ENCODE measurements at places on chromosomes 12 and 14.

DNA sequence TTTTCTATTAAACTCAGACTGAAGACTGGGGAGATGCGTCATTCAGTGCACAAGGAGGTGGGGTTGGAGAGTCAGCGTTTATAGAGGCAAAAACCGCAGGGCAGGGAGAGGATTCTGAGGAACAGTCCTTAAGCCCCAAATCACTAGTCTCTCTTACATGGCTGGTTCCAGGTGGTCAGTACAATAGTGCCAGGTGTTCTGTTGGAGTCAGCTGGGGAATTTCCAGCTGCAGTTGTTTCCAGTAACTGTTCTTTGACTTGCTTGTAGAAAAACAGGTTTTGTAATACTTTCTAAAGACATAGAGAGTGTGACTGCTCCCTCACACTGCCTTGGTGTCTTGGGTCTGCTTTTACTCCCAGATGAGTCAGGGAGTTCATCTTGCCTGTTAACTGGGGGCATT is 192.2 kb downstream of the TMTC3 start:
- H3K36me3 ChIP-seq: no peaks in the 10 kb centered on the region
- no peak for DNase-seq
- H3K4me1 ChIP-seq: no peaks in the 10 kb centered on the region
- no peak overlapping the region for H3K4me3 ChIP-seq
- H3K27ac ChIP-seq: no peak overlapping the region

GRCh38 chr14:28220391-28220790 is 546.2 kb upstream of the FOXG1 start:
- H3K36me3 ChIP-seq: no peaks in the 10 kb centered on the region
- no peak overlapping the region for H3K4me3 ChIP-seq
- no peak for DNase-seq
- H3K27me3 ChIP-seq: no peaks in the 10 kb centered on the region

GRCh38 chr14:102733326-102733725 is 43.9 kb upstream of the TRAF3 start:
- no peak overlapping the region for H3K27ac ChIP-seq
- H3K4me3 ChIP-seq: no peak overlapping the region
- no peaks in the 10 kb centered on the region for H3K4me1 ChIP-seq
- no peaks in the 10 kb centered on the region for H3K27me3 ChIP-seq
- H3K36me3 ChIP-seq: 0 out of 2 replicates have a peak, but pooled peaks cover 6% of the 10 kb centered on the region

GRCh38 chr14:104875811-104876210 is 10.7 kb downstream of the CEP170B start:
- H3K27ac ChIP-seq: peak overlapping the region; percentile 43
- no peak for DNase-seq
- peaks cover 9% of the 10 kb centered on the region for H3K4me1 ChIP-seq

DNA sequence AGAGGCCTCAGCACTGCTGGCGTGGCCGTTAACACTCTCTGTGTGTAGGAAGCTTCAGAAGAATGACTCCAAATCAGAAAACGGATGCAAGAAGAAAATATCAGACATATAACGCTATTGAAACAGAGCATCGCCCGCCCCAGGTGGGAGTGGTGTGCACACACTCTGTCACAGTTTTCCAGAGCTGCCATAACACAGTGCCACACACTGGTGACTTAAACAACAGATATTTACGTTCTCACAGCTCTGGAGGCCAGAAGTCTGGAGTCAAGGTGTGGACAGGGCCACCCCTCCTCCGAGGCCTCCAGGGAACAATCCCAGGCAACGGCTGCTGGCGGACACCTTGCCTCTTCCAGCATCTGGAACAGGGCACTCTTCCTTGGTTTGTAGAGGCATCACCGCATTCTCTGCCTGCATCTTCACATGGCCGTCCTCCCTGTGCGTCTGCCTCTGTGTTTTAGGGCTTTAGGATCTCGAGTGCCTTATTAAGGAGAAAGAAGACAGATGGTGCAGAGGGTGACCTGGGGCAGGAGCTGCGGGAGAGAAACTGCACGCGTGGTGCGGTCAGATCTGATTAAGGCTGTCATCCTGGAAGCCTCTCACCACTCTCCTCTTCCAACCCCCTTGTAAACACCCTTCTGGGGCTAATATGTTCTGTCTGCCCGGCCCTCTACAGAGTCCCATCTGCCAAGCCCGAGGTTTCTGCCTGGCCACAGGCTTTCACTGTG is 141.0 kb downstream of the SLC15A4 start:
- H3K27me3 ChIP-seq: no peaks in the 10 kb centered on the region
- H3K4me3 ChIP-seq: no peak overlapping the region

DNA sequence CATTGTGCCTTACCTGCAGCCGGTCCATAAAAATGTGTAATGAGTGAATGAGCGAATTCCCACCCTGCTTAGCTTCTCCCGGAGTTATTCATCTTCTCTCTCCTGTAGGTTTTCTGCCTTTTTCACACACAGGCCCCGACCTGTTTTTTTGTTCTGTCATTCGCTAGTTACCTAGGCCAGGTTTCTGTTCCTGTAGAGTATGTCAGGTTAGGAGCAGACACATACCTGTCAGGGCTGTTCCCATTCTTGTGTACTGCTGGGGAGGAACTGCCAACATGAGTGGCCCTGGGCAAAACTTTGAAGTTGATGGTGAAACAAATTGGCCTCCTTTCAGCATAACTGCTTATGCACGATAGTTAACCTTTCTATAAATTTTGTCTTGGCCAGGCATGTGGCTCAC is 140.1 kb downstream of the SYNE2 start:
- H3K4me1 ChIP-seq: no peaks in the 10 kb centered on the region
- H3K4me3 ChIP-seq: no peak overlapping the region
- no peak overlapping the region for H3K27ac ChIP-seq
- no peaks in the 10 kb centered on the region for H3K36me3 ChIP-seq
- DNase-seq: no peak

DNA sequence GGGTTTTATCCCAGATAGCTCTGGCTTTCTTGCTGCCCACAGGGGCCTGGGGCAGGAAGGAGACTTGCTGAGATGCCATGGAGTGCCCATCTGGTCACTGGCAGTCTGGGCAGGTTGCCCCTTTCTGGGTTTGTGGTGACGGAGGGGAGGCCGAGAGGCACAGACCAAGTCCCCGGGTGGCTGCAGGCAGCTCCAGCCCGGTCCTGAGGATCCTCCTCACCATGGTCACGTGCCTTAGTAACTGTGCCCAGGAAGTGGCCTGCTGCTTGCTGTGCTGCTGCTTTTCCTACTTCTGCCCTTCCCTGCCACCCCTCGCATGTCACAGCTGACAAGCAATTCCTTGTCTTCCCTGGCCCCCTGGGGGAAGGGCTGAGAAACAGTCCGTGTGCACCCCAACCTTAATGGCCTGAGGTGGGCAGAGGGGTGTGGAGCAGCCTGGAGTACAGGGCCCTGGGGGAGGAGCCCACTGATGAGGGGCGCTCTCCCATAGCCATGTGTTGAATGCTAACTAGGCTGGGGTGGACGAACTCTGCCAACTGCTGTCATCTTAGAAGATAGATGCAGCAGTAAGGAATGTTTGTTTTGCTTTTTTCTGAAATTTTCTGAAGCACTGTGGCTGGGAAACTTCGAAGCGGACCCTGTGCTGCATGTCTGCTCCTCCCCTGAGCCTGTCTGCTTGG is 54.9 kb upstream of the SRSF5 start:
- no peaks in the 10 kb centered on the region for H3K36me3 ChIP-seq
- peak overlapping the region; percentile 34 for H3K27ac ChIP-seq
- peaks cover 17% of the 10 kb centered on the region for H3K4me1 ChIP-seq

DNA sequence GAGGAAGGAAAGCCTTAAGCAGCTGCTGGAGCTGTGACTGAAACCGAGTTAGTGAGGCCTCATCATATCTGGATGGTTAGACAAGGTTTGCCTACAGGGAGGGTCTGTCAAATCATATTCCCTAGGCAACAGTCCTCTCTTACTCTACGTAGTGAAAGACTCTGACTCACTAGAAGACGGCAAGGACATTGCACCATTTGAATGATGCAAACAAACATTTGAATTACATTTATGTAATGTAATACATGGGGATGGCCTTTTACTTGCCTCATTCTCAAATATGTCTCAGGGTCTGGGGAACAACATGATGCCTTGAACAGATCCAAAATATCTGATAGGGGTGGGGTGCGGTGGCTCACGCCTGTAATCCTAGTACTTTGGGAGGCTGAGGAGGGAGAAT is 29.8 kb upstream of the STRAP start:
- peaks cover 13% of the 10 kb centered on the region for H3K4me1 ChIP-seq
- no peaks in the 10 kb centered on the region for H3K27me3 ChIP-seq
- H3K4me3 ChIP-seq: no peak overlapping the region
- no peaks in the 10 kb centered on the region for H3K36me3 ChIP-seq
- DNase-seq: no peak

DNA sequence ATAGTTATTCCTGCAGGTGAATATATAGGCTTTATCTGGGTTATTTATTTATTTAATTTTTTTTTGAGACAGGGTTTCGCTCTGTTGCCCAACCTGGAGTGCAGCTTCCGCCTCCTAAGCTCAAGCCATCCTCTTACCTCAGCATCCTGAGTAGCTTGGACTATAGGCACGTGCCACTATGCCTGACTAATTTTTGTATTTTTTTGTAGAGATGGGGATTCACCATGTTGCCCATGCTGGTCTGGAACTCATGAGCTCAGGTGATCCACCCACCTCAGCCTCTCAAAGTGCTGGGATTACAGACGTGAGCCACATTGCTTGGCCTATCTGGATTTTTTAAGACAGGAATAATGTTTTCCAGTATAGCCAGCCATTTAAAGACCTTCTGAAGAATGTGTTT is 2.0 kb downstream of the RAN start:
- DNase-seq: no peak
- peaks cover 52% of the 10 kb centered on the region for H3K36me3 ChIP-seq
- H3K4me3 ChIP-seq: no peak overlapping the region
- no peaks in the 10 kb centered on the region for H3K27me3 ChIP-seq
- no peak overlapping the region for H3K27ac ChIP-seq
- peaks cover 30% of the 10 kb centered on the region for H3K4me1 ChIP-seq

DNA sequence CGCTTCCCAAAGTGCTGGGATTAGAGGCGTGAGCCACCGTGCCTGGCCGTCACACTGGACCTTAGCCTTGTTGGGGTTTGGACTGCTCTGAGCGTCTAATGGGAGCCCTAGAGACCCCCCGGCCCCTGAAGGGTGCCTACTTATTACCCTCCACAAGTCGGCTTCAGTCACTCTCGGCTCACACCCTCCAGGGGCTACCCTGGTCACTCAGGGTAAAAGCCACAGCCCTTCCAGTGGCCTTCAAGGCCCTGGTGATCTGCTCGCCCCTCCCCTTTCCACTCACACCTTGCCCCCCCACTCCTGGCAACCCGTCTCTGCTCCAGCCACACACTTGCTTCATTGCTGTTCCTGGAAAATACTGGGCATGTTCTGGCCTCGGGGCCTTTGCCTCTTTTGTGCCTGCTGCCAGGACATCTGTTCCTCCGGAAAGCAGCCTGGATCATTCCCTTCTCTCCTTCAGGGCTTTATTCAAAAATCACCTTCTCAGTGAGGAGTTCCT is 3.6 kb upstream of the MORN3 start:
- peak overlapping the region; percentile 58 for H3K4me3 ChIP-seq
- H3K4me1 ChIP-seq: peaks cover 15% of the 10 kb centered on the region
- H3K27ac ChIP-seq: peak overlapping the region; percentile 42
- no peak for DNase-seq
- H3K27me3 ChIP-seq: no peaks in the 10 kb centered on the region
- no peaks in the 10 kb centered on the region for H3K36me3 ChIP-seq

- no peak overlapping the region for H3K4me3 ChIP-seq
- no peak for DNase-seq
- H3K36me3 ChIP-seq: no peaks in the 10 kb centered on the region
These were observed 29.2 kb downstream of the DYRK4 start for GRCh38 chr12:4591180-4591687.

- H3K4me3 ChIP-seq: no peak overlapping the region
- H3K27ac ChIP-seq: no peak overlapping the region
- peaks cover 7% of the 10 kb centered on the region for H3K27me3 ChIP-seq
- DNase-seq: no peak
- no peaks in the 10 kb centered on the region for H3K36me3 ChIP-seq
These were observed 585.5 kb downstream of the VRK1 start for GRCh38 chr14:97382616-97383226.

DNA sequence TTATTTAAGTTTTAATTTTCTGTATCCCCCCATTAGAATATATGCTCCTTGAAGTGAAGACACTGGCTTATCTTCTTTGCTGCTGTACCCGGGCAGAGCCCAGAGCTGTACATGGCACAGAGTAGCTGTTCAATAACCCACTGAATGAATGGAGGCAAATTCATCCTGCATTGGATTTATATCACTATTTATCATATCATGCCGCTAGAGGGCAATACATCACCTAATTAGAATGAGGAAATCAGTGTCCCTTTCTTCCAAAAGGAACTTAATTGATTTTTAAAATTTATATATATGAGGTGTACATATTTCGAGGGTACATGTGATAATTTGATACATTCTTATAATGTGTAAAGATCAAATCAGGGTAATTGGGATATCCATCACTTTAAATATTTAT is 89.2 kb upstream of the TMEM260 start:
- H3K27me3 ChIP-seq: 0 out of 2 replicates have a peak, but pooled peaks cover 4% of the 10 kb centered on the region
- no peaks in the 10 kb centered on the region for H3K36me3 ChIP-seq
- H3K4me3 ChIP-seq: no peak overlapping the region

- DNase-seq: no peak
- no peak overlapping the region for H3K27ac ChIP-seq
- no peaks in the 10 kb centered on the region for H3K36me3 ChIP-seq
- H3K4me3 ChIP-seq: no peak overlapping the region
- H3K4me1 ChIP-seq: no peaks in the 10 kb centered on the region
These were observed 375.8 kb downstream of the APAF1 start for GRCh38 chr12:99020871-99021270.

DNA sequence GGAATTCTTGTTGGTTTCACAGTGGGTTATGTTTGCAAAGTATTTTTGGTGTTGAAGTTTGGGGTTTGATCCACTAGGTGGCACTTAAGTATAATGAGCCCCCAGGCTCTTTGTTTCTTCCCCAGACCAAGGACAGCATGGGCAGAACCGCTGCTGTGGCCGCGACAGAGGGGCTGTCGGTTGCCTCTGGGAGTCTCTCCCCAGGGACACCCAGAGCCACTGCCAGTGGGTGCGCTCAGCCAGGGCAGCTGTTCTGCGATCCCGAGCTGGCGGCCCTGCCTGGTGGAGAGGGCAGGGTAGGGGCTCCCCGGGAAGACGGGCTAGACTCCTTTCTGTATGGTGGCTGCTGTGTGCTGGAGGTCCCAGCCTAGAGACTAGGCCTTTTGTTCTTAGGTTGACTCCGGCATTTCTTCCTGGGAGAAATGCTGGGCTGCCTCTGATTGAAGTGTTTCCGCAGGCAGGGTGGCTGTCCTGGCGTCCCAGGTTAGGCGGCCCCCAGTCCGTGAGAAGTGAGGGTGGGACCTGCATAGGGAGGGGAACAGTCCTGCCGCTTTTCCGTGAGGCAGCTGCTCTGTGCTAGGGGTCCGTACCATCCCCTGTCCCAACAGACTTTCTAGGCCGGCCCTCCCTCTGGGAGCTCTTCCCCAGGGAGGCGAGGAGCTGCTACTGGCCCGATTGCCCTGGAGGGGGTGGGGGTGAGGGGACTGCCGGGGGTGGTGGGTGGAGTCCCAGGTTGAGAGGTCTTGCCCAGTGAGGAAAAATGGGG is 253.1 kb upstream of the PELI2 start:
- no peaks in the 10 kb centered on the region for H3K27me3 ChIP-seq
- no peak overlapping the region for H3K27ac ChIP-seq
- no peaks in the 10 kb centered on the region for H3K4me1 ChIP-seq
- DNase-seq: no peak
- H3K4me3 ChIP-seq: no peak overlapping the region

- no peak for DNase-seq
- no peaks in the 10 kb centered on the region for H3K36me3 ChIP-seq
- H3K4me3 ChIP-seq: no peak overlapping the region
- H3K27me3 ChIP-seq: no peaks in the 10 kb centered on the region
These were observed 42.4 kb downstream of the FAM186A start for GRCh38 chr12:50353869-50354593.

All from HCT116 (cell line).